ENCODE measurements at places on chromosomes 5 and 9.

DNA sequence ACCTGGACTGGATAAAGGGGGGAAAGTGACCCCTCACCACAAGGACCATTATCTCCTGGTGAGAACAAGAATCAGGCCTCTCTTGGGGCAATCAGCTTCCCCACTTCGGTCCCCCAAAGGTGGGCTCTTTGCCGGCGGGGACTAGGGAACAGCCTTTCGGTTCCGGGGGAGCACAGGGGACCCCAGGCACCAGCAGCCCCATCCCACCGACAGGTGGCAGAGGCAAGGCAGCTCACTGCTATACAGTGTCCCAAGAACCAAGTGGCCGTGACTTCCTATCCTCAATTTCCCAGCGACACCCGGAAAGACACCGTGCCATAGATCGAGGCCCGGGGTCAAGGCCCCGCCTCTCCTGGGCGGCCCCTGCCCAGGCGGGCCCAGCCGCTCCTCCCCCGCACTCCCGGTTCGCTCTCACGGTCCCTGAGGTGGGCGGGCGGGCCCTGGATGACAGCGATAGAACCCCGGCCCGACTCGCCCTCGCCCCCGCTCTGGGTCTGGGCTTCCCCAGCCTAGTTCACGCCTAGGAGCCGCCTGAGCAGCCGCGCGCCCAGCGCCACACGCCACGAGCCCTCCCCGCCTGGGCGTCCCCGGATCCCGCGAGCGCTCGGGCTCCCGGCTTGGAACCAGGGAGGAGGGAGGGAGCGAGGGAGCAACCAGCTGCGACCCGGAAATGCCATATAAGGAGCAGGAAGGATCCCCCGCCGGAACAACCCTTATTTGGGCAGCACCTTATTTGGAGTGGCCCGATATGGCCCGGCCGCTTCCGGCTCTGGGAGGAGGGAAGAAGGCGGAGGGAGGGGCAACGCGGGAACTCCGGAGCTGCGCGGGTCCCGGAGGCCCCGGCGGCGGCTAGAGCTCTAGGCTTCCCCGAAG, 655 bp upstream of the EGR1 start:
- DNase-seq, result peak; percentile 88

DNA sequence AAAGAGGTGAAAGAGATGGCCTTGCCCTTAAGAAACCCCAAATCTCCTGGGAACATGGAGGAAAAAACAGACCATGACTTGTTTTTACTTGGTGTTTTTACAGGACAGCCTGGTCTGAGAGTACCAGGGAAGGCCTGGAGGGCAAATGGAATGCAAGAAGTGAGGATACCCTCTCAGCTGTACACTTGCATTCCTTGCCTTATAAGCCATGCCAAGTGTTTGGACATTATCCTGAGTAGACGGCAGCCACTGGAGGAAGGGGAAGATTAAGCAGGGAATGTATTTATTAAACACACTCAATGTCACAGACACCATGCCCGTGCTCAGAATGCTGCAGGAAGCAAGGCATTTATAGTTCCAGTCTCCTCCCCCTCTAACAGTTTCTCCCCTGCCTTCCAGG, 581.4 kb downstream of the CDK5RAP2 start:
- DNase-seq, result no peak

DNA sequence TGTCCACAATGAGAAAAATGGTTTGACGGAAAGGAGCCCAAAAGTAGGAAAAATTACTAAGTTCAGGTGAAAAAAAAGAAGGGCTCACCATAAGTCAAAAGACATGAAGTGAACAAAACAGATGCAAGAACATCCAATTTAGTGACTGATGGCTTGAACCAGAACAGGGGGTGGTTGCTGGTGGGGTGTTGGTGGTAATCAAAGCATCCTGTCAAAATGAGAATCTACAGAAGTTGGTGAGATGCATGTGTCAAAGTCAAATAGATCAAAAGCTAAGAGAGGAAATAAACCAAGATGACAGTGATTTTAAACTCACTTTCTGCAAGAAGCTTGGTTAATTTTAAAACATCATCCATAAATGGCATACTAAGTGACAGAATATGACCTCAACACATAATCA, 117.4 kb downstream of the MLLT3 start:
- DNase-seq, result no peak

GRCh38 chr5:159257007-159257406, 6.1 kb upstream of the UBLCP1 start:
- DNase-seq, result no peak

GRCh38 chr5:35804841-35805240, 51.9 kb upstream of the IL7R start:
- DNase-seq, result no peak

GRCh38 chr9:93463638-93464248, 10.4 kb upstream of the FAM120AOS start:
- DNase-seq, result no peak

DNA sequence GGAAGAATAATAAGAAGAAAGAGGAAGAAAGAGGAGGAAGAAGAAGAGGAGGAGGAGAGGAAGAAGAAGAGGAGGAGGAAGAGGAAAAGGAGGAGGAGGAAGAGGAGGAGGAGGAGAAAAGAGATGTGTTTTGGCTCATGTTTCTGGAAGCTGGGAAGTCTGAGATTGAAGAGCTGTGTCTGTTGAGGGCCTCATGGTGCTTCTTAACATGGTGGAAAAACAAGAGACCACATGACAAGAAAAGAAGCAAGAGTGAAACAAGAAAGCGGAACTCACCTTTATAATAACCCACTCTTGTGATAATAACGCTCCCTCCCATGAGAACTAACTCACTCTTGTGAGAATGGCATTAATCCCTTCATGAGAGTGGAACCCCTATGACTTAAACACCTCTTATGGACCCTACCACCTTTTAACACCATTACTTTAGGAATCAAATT, 36.1 kb upstream of the RANBP6 start:
- no peak for DNase-seq

- no peak for DNase-seq
Observed at GRCh38 chr5:96752341-96753016, 55.3 kb downstream of the ERAP1 start.

- no peak for DNase-seq
Observed at GRCh38 chr5:173633304-173633703, 16.9 kb upstream of the BOD1 start.

GRCh38 chr9:133730994-133731715, 7.0 kb downstream of the SARDH start:
- no peak for DNase-seq

DNA sequence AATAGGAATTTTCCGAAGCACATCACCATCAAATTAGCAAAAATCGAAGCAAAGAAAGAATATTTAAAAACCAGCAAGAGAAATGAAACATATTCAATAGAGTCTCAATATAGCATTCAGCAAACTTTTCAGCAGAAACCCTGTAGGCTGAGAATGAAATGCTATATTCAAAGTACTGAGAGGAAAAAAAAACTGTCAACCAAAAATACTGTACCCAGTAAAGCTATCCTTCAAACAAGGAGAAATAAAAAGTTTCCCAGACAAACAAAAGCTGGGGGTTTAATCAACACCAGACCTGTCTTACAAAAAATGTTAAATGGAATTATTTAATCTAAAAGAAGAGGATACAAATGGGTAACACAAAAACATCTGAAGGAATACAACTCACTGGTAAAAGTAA, 116.0 kb downstream of the TRPM3 start:
- DNase-seq, result no peak

DNA sequence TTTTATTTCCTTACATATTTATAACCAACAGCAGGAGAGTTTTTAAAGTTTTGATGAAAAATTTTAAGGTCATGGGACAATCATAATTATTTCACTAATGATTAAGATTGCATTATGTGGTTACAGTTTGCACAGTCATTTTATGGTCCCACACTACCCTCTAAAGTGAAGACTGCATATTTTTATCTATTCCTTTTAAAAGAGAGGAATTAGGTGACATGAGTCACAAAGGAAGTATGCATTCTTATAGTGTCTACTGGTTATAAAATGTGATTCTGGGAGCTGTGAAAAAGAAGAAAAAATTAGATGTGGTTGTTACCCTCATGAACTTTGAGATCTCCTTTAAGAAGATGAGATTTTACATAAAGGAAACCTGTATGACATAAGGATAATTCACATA, 87.9 kb upstream of the GRIA1 start:
- no peak for DNase-seq

DNA sequence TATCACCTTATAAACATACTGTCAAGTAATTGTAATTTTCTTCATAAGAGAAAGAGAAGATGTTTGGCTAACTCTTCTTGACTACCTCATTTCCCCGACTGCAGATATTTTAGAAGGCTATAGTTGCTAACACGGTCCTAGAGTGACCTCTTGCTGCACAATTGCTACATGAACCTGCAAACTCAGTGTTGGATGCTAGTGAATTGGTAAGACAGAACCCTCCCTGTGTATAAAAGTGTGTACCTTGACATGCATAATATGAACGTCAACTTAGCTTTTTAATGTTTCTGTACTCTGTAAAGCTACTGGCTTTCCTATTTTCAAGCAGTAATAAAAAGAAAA, 46.7 kb upstream of the CER1 start:
- DNase-seq, result no peak

DNA sequence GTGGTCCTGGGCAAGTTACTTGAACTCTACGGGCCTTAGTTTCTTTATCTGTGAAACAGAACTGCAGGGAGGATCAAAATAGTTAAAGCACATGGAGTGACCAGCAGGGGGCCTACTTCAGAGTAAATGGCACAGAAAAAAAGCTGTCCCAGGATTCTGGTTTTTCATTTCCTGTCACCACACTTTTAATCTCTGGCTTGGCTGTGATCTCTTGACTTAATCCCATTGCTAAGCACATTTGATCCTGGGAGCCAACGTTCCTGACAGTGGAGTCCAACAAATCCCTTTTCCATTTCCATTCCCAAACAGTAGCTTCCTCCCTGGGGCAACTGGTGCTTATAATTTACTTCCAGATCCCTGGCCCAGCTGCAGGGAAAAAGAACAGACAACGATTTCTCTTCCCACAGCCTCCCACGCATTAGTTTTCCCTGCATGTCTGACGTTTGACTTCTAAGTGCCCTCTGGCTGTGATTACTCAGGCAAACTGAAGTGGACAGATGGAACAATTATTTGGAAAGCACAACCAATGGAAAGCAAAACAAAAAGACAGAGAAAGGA, 136.5 kb upstream of the STK32A start:
- no peak for DNase-seq

DNA sequence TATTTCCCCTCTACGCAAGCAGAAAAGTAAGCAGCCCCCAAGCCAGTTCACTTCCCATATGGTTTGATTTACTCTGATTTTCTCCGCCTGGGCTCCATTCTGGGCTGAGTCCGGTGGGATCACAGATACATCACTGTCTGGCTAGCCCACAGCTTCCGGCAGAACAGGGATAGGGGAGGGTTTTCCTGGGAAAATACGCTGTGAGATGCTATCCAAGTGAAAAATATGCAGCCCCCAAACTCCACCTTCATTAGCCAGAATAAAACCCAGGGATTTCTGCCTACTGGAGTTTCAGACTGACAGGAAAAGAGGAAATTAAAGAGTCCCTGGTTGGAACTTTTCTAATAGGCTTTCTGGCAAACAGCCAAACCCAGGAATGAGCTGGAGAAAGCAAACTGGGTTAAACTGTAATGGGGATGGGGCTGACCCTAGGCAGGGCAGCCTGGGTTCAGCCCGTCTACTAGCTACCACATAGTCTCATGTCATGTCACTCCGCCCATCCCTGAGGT, 16.9 kb upstream of the NIPAL4 start:
- no peak for DNase-seq

DNA sequence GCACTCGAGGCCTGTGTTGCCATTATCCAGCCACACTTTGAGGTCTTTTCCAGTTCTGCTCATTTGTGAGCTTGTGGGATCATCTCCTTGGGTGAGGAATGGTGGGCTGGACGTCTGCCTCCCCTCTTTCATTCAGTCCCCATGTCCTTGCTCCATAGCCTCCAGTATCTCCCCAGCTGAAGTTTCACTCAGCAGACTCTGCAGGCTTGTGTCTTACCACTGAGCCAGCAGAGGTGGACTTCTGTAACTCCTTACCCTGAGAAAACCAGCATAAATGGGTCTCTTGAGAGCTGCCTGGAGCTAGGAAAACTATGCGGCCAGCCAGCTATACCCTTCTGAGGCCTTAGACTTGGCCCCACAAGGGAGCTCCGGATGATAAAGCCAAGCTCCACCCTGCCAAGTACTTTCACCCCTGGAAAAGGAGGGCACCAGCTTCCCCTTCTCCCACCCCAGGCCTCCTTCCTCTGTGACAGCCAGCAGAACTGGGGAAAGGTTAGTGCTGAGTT, 12.2 kb downstream of the IRF1 start:
- DNase-seq, result no peak

- no peak for DNase-seq
Observed at GRCh38 chr5:144972317-144972716, 801.6 kb downstream of the KCTD16 start.
